SJSA1 (cell line): ENCODE measurements at places on chromosomes 16 and 17.

DNA sequence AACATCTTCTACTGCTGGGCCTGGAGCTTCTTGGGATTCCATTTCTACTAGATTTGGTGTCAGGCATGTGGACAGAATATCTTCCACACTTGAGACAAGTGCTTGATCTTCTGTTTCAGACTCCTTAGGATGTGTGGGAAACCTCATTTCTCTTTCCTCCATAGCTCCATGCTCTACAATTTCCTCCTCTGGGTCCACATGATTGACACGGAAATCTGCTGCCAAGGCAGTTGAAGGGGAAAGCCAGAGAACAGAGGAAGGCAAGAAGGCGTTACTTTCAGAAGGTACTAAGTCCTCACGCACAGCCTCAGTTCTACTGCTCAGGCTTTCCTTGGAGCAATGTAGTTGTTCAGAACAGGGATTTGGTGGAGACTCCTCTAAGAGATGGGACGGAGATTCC lies 6.6 kb downstream of the SPAG5 start:
- no peak for DNase-seq

DNA sequence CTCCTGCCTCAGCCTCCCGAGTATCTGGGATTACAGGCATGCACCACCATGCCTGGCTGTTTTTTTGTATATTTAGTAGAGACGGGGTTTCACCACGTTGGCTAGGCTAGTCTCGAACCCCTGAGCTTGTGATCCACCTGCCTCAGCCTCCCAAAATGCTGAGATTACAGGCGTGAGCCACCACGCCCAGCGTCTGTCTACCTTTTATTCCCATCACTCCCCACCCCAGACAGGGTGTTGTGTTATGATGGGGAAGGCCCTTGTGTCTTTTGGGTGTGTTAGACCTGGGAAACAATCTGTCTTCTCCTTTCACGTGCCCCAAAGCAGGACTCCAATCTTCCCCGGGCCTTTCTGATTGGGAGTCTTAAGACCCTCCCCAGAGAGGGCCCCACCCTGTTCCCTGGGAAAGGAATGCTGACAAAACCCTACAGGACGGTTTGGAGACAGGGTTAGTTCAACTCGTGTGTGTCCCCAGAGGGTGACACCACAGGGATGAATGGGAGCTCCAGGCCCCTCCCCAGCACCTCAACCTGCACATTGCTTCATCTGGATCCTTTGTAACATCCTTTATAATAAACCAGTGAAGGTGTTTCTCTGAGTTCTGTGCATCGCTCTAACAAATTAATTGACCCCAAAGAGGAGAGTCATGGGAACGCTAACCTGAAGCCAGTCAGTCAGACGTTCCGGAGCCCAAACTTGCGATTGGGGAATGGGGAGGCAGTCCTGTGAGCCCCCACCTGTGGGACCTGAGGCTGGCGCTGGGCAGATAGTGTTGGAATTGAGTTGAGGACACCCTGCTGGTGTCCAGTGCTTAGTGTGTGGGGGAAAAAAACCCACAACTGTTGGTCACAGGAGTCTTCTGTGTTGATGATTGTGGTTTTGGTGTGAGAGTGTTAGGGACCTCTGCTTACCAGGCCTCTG lies 3.2 kb upstream of the ELOB start:
- DNase-seq, result no peak

- DNase-seq, result no peak
Observed at GRCh38 chr16:5678371-5678770, 580.8 kb upstream of the EEF2KMT start.

- DNase-seq, result no peak
Observed at GRCh38 chr17:75783803-75784472, 668 bp upstream of the UNK start.

- no peak for DNase-seq
Observed at GRCh38 chr16:49150341-49150740, 131.3 kb downstream of the CBLN1 start.

GRCh38 chr17:19001907-19002590 lies 2.5 kb downstream of the FAM83G start:
- DNase-seq, result no peak

DNA sequence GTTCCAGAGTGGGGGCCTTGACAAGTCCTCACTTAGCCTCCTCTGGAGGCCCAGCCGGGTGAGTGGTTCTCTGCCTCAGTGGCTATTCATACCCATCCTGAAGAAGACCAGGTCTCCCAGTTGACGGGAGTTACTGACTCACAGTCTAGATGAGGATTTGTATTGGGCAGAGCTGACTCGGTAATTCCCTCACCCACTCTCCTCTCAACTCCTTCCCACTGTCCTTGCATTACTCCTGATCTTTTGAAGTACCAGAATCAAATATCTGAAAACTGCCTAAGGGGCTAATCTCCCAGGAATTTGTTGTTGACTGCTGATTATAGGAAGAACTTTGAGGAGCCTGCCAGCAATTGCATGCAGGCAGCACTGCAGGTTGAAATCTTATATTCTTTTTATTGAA lies 14.2 kb downstream of the SAP30BP start:
- DNase-seq, result no peak

DNA sequence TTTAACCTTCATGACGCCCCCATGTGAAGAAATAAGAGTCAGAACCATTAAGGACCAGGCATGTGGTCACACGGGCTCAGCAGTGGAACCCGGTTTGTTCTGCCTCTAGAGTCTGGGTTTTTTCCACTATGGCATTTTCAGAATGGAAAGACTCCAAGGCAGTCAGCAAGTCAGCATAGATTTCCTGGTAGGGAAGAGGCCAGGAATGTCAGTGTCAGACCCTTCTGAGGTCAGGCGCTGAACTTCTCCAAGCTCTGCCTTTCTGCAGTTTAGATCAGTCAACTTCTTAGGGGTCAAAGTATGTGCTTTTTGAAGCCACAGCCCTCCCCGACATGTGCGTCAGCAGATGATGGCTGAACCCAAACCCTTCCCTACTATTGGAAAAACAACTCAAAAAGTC lies 3.9 kb downstream of the SSTR2 start:
- DNase-seq, result no peak

DNA sequence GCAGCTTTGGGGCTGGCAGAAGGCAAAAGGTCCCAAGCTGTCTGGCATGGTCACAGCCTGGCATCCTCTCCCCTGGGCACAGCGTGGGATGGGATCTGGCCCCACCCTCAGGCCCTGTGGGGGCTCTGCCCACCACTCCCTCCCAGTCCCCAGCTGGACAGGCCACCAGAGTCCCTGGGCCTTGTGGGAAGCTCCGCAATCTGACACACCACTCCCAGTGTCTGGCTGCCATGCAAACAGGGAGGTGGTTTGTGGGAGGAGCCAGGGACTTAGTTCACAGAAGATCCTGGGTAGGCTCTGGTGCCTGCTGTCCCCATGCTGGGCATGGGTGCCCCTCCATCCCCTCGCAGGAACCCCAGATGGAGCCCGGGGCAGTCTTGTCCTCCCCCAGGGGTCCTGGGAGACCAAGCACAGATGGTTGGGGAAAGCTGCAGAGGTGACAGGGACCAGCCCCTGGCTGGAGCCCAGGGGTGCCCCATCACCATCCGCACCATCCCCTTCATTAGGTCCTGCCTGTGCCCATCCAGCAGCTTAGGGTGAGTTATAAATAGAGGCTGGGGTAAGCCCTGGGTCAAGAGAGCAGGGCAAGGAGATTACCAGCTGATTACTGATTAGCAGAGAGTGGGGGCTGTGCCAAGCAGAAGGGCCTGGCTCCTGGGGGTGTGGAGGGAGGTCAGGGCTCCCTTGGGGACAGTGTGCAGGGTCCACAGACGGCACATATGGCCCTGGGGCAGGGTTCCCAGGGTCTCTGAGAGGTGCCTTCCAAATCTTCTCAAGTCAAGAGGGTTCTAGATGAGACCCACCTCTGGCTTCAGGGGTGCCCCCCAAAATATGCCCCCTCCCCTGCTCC lies 6.2 kb downstream of the FSCN2 start:
- DNase-seq, result no peak

DNA sequence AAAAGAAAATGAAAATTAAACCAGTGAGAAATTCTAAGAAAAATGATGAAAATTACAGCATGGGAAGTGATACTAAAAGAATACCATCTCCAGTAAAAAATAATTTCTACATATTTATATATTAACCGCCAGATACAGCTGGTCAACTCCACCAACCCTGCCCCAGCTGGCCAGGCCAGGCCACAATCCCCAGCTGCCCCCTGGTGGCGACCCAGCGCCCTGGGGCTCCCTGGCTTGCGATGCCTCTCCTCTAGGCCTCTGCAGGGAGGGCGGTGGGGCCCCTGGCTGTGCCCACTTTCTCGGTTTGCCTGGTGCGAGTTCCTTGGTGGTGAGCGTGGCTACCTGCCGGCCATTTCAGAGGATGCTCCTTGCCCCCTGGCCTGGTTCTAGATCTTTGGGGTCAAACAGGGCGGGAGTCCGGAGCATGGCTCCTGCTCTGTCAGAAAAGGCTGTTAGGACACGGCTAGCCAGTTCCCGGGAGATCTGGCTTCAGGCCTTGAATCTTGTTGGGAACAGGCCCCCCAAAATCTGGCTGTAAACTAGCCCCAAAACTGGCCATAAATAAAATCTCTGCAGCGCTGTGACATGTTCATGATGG lies 14.5 kb downstream of the GLIS2 start:
- peak; percentile 66 for DNase-seq

- DNase-seq, result no peak
Observed at GRCh38 chr16:64362193-64362592, 759.7 kb downstream of the CDH11 start.

DNA sequence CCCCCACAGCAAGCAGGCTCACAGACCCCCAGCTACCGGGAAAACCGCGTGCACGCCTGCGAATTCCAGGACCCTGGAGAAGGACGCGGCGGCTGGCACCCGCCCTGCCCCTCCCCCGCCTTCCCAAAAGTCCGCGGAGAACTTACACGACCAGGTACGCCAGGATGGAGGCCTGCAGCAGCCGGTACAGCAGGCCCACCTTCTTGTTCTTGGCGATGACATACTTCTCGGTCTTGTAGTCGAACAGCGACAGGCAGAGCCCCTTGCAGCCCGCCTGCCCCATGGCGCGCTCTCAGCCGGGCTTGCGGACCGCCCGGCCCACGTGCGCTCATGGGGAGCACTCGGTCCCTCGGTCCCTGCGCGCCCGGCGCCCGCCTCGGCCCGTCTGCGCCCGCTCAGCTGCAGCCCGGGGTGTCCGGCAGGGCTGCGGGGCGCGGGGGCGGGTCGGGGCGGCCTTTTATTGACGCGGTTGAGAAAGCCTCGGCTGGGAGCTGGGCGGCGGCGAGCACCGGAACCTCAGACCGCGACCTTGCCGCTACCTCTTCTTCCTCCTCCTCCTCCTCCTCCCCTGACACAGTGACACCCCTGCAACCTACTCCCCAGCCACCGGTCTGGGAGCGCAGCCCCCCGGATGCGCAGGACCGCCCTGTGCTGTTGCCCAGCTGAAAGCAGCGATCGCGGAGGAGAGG lies at the start of gene P2RX5:
Gene P2RX5 (minus strand): TSS at position 433 of the 689 bp plus-strand sequence. CDS start 150 bp downstream, at position 283.
- DNase-seq, result no peak

GRCh38 chr16:25366078-25366477 lies 108.4 kb upstream of the ZKSCAN2 start:
- no peak for DNase-seq

- peak; percentile 43 for DNase-seq
Observed at GRCh38 chr17:27760069-27760885, 40.1 kb downstream of the NOS2 start.

DNA sequence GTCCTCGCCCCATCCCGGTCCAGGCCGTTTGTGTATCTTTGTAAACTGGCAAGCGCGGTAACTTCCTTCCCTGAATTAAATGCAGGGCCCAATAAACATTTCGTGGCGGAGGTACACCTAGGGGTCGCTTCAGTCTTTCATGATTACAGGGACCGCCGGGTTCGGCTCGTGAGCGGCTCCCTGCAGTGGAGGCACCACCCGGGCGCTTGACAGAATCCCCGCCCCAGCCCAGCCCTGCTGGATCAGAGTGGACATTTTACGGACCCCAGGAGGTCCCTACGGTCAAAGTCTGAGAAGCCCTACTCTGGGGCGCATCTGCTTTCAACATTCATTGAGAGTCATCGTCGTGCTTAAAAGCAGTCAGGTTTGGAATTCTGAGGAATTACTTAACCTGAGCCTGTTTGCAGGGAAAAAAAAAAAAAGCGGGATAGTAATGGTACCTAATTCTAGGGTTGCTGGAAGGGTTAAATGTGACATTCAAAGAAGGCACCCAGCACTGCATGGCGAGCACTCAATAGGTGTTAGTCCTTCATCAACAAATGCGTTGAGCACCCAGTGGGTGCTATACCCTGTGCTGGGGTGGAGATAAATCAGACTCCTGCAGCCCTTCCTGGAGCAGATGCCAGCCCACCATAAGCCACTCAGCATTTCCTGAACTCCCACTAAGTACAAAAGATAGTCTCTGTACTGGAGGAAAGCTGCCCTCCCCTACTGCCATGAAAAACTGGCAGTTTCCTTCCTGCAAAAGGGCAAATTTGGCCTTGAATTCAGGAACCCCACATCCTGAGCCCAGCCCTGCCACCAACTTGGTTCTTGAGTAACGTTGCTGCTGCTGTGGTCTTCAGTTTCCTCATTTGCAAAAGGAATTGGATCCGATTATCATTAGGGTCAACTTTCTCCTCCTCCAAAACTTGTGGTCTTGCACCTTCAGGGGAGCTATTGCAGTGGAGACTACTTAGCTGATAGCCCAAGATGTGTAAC lies 658 bp upstream of the DUSP3 start:
- DNase-seq, result no peak

DNA sequence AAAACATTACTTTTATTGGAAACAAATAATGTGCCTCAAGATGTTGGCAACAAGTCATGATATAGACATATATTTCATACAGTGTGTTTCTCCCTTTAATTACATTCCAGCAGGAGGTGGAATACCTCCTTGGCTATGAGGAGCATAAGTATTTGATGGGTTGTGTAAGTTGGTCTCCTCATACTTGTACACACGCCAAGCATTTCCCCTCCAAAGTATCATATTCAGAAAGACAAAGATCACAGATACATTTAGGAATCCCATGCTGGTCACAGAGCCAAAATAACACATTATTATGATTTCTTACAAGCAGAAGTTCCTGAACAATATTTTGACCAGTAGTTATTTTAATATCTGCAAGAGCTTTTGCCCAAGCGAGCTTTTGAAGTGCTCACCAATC lies 57.8 kb downstream of the WSB1 start:
- DNase-seq, result no peak

- DNase-seq, result no peak
Observed at GRCh38 chr17:66625311-66625767, 209.6 kb upstream of the CACNG5 start.

GRCh38 chr17:2776589-2777241 lies 19.5 kb upstream of the RAP1GAP2 start:
- no peak for DNase-seq

DNA sequence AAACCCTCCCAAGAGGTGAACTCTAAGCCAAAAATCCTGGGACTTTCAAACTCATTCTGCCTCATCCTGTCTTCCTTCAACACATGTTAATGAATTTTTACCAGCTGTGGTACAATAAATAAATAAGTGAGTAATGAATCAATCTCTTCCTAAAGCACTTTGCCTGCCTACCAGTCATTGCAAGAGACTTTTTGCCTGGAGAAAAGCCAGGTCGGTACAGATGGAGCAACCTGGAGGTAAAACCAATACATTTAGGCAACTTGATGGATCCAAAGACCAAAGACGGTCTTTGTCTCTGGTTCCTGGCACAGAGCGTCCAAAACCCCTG lies 324.2 kb downstream of the PMP22 start:
- no peak for DNase-seq

- DNase-seq, result peak; percentile 90
Observed at GRCh38 chr16:30984669-30985400, at the start of gene HSD3B7. TSS of gene HSD3B7 (plus strand) at chr16:30985207. CDS start at chr16:30985659, 452 bp downstream.

GRCh38 chr16:17520561-17520960 lies 49.8 kb upstream of the XYLT1 start:
- peak; percentile 64 for DNase-seq

- peak; percentile 53 for DNase-seq
Observed at GRCh38 chr16:66408163-66409048, 18.7 kb upstream of the BEAN1 start.
